ENCODE measurements at places on chromosomes 11 and 22. TPM values are rescaled to one million over a fixed set of nuclear protein-coding genes. Genes with fewer than 3 reads are reported as not detected.
A peak's percentile ranks its signal among the peaks of the same experiment; 100 is the strongest.

POLD3 gene
- 6.4 TPM for total RNA-seq

CRACR2B gene
- total RNA-seq = 4.2 TPM

GRCh38 chr11:102770191-102770590, 10.2 kb downstream of the MMP10 start:
- no peak for DNase-seq

- no peak for DNase-seq
Observed at GRCh38 chr22:47036352-47036751, 273.9 kb downstream of the TBC1D22A start.

DNA sequence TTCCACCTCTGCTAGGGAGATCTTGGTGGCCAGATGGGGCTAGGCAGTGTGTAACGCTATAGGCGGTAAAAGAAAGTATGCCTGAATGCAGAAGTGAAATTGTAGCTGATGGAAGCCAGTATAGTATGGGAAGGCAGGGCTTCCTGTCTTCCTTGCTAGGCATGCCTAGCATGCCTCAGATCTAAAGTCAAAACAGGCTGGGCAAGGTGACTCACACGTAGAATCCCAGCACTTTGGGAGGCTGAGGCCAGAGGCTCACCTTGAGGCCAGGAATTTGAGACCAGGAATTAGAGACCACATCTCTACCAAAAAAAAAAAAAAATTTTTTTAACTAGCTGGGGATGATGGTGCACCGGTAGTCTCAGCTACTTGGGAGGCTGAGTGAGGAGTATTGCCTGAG, 281.7 kb upstream of the MTNR1B start:
- DNase-seq = no peak

DNA sequence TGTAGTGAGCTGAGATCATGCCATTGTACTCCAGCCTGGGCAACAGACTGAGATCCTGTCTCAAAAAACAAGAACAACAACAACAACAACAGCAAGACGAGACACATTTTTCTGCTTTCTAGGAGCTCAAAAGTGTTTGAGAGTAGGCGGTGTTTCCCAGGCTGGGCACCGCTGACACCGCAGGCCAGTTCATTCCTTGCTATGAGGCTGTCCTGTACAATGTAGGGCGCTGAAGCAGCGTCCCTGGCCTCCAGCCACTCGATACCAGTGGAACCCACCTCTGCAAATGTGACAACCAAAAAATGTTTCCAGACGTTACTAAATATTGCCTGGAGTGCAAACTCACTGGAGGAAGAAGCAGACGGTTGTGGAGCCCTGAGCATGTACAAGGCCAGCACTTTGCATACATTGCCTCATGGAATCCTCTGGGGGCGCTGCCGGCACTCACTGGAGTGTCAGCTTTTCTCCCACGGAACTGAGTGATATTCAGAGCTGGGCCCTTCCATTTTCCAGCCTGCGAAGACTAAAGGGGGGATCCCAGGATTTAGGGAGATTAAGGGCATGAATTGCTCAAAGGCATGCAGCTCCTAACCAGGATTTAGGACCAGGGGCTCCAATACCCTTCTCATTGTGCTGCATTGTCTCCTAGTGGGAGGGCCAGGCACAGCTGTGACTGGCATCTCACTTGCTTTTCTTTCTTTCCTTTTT, 5.8 kb upstream of the MIEF1 start:
- peak; percentile 65 for DNase-seq

DNA sequence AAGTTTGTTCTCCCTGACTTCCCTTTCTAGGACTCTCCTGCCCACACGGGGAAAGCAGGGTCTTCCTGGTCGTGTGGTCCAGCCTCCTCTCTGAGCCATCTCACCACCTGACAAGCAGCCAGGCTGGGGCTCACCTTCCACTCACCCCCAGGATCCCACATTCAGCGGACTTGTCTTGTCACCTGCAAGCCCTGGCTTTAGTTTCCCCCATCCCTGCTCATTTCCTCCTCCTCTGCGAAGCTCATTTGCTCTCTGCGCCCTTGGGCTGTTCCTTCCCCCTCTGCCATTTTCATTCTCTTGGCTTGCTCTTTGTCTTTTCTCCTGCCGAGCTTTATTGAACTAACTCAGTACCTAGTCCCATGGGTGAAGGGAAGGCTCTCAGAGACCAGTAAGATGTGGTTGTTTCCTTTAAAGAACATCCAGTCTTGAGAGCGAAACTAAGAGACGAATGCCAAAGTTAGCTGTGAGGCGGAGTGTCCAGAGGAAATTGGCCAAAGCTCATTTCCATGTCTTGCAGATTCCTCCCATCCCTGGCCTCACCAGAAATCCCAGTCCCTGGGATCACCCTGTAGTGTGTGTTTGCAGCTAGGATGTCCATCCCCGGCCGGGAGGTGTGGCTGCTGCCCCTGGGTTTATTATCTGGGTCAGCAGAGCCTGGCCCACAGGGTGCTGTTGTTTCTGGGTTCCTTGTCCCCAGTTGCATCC, 2.0 kb downstream of the ST14 start:
- DNase-seq = no peak

- no peak for DNase-seq
Observed at GRCh38 chr11:64262271-64263002, 11.1 kb downstream of the PLCB3 start.

TANGO2 gene
- total RNA-seq = 43.0 TPM

GRCh38 chr11:88384004-88384668, 46.6 kb upstream of the CTSC start:
- no peak for DNase-seq

MAP6 gene
- total RNA-seq = 0.25 TPM

DNA sequence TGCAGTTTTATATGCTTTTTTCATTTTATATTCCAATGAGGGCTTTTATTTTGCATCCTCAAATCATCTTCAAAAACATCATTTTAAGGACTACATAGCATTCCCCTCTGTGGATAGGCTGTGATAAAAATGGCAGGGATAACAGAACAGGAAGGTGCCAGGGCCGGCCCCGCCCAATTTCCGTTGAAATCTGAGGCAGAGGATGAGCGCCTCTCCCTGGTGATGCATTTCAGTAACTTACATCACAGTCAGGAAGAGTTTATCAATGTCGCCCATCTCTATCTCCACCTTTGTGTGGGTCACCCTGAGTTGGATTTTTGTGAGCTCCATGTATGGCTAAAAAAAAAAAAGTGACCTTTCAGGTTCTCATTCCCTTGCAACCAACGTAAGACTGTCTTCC, 201.6 kb downstream of the DSCAML1 start:
- no peak for DNase-seq

PICALM gene
- 115 TPM for total RNA-seq

APOBEC3H gene
- not detected for total RNA-seq

DNA sequence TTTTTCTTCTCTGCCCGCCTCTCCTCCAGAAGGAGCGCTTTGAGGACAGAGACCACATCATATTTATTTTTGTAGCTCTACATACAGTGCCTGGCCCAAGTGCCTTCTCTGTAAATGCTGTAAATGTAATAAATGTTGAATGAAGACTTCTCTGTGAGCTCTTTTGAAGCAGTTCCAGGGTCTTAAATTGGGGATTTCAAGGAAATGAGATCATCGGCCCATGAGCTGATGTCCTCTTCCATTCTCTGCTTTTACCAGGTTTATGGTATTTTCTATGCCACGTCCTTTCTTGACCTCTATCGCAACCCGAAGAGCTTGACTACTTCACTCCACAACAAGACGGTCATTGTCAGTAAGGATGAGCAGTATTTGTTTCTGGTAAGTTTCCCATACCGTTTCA, 165.7 kb upstream of the SORL1-AS1 start:
- DNase-seq = no peak

SH3BP1 gene
- total RNA-seq = 1.6 TPM

GGTLC3 gene
- total RNA-seq = not detected

- DNase-seq = no peak
Observed at GRCh38 chr11:7332962-7333361, 81.3 kb downstream of the SYT9 start.

DNA sequence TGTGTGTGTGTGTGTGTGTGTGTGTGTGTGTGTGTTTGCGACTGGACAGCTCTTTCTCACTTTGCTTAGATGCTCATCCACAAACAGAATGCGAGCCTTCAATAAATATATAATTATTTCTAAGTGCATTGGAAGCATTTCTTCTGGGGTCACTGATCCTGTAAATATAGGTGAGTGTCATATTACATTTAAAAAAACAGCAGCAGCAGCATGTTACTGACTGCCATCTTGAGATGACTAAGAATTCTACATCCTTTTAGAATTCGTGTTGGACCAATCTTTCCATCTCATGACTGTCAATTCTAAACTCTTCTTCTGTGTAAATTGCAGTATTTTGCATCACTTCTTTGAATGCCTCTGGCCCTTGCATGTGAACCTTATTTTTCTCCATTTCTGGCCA, 238.0 kb upstream of the DDI1 start:
- no peak for DNase-seq

DNA sequence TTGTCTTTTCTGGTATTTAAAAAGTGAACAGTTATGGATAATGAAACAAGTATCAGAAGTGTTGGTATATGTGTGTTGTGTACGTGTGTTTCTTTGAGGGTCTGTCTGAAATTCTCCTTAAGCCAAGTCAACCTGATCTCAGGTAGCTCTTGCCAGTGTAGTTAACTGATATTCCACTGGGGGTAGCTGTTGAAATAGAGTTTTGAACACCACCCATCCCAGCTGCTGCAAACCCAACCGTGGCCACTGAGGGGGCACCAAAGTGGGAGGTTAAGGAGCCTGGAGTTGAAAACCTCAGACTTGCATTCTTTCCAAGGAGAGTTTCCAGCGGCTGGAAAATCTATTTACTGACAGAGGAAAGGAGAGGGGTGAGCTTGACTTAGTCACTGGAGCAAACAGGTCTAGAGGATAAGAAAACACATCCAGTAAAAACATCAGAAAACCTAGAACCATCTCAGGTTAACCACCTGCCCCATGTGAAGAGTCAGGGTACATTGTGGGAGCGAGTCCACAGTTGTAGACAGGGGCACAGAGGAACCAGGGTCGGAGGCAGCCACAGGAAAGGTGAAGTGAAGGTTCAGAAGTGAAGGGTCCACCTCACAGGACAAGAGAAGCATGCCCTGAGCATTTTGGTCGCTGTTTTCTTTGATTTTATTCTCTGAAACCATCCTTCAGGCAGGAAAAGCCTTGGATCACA, 8.8 kb upstream of the CUL5 start:
- no peak for DNase-seq

DNA sequence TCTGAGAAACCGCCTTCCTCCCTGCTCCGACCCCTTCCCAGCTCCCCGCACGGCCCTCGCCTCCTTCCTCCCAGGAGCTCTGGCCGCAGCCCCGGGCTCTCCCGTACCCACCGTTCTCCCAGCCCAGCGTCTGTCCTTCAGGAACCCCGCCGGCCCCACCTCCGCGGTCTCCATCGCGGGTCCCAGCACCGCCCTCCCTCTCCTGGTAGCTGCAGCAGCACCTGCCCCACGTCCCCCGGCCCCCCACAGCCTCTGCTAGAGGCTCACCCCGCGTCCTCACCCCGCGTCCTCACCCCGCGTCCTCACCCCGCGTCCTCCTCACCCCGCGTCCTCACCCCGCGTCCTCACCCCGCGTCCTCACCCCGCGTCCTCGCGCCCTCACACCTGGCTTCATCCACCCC, 85.9 kb downstream of the WNT7B start:
- DNase-seq = no peak

NUP50 gene
- total RNA-seq = 30.6 TPM

HEPHL1 gene
- not detected for total RNA-seq

DNA sequence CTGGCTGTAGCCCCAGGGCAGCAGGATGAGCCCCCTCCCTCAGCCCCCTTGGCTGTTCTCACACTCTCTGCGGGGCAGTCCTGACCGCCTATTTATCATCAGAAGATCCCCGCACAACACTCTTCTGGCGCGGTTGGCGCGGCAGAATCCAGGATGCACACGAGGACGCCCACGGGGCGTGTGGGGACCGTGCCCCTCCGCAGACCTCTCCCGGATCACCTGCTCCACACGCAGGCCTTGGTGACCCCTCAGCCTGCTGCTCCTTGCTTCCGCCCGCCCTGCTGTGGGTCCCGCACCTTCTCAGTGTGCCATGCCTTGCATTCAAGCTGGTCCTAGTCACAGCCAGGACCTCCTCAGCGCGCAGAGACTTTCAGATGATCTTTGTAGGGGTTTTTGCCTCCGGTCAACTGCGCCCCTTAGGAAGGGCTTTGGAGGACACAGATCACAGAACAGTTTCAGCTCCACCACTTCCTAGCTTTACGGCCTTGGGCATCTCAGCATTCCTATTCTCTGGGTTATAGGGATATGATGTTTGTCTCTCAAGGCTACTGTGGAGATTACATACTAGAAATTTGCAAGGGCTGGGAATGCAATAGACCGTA, 841 bp upstream of the TUB start:
- no peak for DNase-seq
